ENCODE measurements at places on chromosomes 7 and 10.
A peak's percentile ranks its signal among the peaks of the same experiment; 100 is the strongest.

DNA sequence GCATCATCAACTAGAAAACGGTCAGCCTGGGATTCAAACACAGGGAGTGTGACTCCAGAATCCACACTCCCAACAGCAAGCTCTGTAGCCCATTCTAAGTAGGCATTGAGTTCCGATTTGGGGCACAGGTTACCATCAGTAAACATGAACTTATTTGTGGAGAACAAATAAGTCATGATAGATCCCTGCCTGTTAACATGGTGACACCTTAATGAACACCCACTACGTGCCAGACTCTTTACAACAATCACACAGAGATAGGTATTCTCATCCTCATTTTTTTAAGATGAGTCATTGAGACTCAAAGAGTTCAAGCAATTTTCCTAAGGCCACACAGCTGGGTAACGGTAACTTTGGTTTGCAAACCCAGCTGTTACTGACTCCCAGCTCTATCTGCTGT is 91.5 kb downstream of the LYZL2 start:
- DNase-seq, result no peak

- no peak for DNase-seq
Measured at GRCh38 chr10:89566992-89567391, 31.6 kb upstream of the SLC16A12 start.

DNA sequence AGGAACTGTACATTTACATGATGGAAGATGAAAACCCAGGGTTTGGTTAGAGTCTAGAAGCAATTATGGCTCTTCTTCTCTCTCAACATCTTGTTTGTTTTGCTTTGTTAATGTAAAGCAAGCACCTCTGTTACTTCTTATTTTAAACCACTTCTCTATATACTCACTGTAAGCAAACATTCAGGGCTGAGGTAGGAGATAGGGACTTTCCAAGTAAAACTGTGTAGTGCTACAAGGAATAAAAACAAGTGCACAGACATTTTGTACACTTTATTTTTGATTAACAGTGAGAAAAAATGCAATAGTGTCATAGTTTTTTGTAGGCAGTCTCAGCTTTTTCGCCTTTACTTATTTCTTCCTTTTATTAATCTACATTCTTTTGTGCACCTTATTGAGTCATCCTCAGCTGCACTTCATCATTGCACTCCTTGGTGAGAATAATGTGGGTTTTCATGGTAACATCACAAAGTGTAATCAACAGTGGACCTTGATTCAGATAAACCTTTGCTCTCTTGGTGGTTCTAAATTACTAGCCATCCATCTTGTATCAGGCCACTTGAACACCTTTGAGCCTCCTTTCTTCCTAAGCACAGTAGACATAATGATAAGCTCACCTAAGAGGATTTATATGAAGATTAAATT is 52.9 kb downstream of the ELMO1 start:
- DNase-seq, result no peak

DNA sequence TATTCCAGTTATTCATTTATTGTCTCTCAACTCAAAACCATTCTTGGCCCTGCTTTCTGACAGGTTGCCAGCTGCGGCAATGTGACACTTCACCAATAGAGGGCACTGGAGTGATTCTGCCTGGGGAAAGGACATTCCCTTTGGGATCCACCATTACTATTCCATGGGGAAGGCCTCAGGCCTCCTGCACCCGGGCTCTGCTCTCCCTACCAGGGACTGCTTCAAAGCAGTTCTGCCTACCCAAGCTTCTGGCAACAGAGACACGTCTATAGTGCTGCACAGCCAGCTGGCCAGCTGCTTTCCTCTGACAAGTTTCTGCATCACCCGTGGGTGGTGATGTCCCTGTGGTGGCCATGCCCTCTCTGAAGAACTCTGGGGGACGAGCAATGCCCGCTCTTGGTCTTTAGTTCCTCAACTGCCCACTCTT is 163.8 kb downstream of the ELMO1 start:
- peak; percentile 50 for DNase-seq

DNA sequence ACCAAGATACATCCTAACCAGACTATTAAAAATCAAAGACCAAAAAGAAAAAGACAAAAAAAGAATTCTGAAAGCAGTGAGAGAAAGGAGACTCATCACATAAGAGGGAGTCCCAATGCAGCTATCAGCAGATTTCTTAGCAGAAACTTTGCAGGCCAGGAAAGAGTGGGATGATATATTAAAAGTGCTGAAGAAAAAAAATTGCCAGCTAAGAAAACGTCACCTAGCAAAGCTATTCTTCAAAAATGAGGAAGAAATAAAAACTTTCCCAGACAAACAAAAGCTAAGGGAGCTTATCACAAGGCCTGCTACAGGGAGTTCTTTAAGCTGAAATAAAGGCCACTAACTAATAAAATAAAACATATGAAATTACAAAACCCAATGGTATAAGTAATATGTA is 40.5 kb upstream of the CDK6 start:
- DNase-seq, result no peak

- no peak for DNase-seq
Measured at GRCh38 chr10:13560597-13560996, 26.2 kb upstream of the PRPF18 start.
